Cortex of kidney (tissue), 1 donor: ENCODE measurements at places on chromosomes 6 and 20.

GRCh38 chr6:63636518-63637021, 968 bp downstream of the PHF3 start:
- DNase-seq: no peak

- DNase-seq: no peak
Measured at GRCh38 chr20:4972506-4973251, 28.6 kb downstream of the SLC23A2 start.

DNA sequence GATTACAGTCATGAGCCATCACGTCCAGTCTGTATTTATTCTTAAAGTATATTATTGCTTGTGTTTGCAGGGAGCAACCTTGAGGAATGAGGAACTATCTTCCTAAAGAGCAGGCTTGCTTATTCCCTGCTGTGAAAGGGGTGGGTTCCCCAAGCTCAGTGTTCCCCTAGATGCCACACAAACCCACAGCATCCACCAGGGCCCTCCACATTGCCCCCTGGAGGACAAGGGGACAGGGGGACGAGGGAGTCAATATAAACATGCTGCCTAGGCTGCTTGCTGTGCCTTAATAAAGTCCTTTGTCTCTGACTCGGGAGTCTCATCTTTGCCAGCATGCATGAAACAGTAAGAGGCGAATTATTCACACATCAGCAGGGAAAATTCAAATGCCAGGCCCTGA, 8.0 kb upstream of the IDH3B start:
- DNase-seq: no peak

DNA sequence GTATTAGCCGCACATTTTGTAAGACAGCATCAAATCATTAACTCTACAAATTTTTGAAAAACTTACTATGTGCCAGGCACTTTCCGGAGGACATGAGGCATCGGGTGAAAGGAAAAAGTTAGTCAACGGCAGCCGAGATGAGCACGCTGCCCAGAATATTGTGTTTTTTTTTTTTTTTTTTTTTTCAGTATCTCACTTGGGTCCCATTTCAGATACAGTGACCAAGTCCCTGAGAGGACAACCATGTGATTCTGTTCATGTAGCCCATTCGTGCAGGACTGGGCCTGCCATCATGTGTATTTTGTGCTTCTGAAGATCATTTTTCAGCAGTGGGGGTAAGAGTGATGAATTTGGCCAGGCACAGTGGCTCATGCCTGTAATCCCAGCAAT, 1.3 kb downstream of the SLA2 start:
- no peak for DNase-seq

DNA sequence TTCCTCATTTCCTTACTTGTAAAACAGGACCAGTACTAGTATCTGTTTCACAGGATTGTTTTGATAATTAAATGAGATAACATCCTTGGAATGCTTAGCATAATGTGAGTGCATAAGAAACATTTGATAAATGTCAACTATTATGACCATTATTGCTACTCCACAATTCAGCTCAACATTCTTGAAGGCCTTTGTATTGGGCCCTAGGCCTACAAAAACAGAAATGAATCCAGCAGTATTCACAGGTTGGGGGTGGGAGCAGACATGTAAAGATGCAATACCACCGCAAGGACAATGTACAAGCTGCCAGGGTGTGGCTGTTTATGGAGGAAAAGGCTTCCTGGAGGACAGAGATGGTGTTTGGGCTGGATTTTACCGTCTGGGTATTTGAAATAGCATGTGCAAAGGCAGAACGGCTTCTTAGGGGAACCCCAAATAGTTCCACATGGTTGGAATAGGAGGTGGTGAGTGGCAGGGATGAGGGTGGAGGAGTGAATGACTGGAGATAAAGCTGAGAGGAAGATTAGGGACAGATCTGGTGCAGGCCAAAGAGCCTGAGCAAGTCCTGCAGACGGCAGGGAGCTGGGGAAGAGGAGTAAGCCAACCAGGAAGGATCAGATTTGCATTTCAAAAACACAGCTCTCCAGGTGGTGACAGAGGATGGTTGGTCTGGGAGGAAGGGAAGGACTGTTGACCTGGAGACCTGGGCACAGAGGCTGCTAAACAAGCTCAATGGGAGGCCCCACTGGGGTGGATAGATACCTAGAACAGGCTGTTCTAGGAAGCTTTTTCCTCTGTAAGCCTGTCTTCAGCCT, 57.0 kb upstream of the EPB41L1 start:
- no peak for DNase-seq

DNA sequence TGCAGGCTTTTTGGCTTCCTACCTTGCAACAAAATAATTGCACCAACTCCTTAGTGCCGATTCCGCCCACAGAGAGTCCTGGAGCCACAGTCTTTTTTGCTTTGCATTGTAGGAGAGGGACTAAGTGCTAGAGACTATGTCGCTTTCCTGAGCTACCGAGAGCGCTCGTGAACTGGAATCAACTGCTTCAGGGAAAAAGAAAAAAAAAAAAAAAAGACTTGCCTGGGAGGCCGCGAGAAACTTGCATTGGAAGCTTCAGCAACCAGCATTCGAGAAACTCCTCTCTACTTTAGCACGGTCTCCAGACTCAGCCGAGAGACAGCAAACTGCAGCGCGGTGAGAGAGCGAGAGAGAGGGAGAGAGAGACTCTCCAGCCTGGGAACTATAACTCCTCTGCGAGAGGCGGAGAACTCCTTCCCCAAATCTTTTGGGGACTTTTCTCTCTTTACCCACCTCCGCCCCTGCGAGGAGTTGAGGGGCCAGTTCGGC, 420 bp downstream of the SOX4 start:
- no peak for DNase-seq

- DNase-seq: no peak
Measured at GRCh38 chr6:34964564-34964963, 75.5 kb downstream of the ANKS1A start.

GRCh38 chr6:169075915-169076654, 177.6 kb downstream of the THBS2 start:
- DNase-seq: no peak

- no peak for DNase-seq
Measured at GRCh38 chr6:159961528-159961927, 7.4 kb upstream of the IGF2R start.

- DNase-seq: no peak
Measured at GRCh38 chr6:106860940-106861339, 113.6 kb downstream of the CD24 start.

- no peak for DNase-seq
Measured at GRCh38 chr20:37346535-37347346, 801 bp downstream of the SRC start.

DNA sequence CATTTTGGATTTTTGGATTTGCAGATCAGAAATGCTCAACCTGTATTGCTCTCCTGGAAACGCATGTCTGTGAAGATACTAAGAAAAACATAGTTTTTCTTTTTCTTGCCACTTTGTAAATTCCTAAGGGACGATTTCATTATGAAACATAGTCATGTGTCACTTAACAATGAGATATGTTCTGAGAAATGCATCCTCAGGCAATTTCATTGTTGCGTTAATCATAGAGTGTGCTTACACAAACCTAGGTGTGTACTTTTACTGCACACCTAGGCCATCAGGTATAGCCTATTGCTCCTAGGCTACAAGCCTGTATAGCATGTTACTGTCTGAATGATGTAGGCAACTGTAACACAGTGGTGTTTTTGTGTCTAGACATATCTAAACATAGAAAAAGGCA, 13.4 kb upstream of the THEMIS start:
- DNase-seq: no peak

DNA sequence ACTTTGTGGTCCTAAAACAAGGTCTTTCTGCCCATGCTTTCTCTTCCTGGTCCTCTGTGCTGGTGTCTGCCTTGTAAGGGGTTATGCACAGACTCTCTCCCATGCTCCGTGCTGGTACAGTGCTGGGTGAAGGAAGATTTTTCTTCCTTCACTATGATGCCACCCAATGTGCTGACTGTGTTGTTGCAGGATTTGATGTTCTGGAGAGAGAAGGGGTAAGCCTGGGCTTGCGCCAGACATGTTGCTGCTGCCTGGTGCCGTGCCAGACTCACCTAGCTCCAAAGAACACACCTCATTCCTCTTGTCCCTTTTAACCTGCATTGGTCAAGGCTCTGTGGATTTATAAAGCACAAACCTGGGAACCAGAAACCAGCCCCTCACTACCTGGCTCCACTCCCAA, 28.4 kb upstream of the ARMH2 start:
- DNase-seq: no peak

GRCh38 chr20:32152421-32153155, 43.1 kb downstream of the TM9SF4 start:
- DNase-seq: no peak

GRCh38 chr20:47800623-47801022, 15.3 kb upstream of the SULF2 start:
- DNase-seq: no peak

GRCh38 chr6:163127587-163127986, 286.9 kb upstream of the QKI start:
- no peak for DNase-seq

DNA sequence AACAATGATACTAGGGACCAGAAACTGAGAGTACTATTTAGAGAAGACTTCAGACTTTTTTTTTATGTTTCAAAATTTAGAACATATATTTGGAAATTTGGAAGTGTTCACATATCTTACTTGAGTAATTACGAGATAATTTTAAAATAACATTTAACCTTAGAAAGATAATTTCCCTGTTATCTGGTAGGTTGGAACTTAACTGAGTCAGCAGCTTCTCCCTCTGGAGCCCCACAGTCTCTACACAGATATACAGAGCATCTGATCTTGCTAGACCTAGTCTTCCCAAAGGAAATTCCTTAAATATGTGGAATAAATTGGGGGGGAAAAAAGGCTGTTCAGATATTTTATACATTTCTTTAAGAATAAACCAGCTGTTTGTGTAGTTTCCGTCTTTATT, 48.6 kb downstream of the TSPYL4 start:
- no peak for DNase-seq

- no peak for DNase-seq
Measured at GRCh38 chr6:1363729-1364572, 25.4 kb upstream of the FOXF2 start.

- no peak for DNase-seq
Measured at GRCh38 chr6:34096814-34097213, 49.1 kb downstream of the GRM4 start.

DNA sequence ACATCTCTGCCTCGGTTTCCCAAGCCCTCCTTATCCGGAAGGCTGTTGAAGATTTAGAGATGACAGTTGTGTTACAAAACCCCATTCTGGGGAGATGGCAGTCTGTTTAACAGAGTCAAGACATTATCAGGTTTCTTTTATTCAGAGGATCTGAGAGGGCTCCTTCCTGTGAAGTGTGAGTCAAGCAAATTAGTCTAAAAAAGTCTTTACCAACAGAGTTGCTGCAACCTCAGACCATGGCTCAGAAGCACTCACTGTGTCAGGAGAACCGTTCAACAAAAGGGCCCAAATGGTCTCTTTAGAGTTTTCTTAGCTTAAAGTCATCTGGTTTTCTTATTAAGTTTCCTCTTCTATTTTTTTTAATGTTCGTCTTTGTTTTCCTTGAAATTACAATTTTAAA, 717.8 kb downstream of the EPM2A start:
- no peak for DNase-seq

DNA sequence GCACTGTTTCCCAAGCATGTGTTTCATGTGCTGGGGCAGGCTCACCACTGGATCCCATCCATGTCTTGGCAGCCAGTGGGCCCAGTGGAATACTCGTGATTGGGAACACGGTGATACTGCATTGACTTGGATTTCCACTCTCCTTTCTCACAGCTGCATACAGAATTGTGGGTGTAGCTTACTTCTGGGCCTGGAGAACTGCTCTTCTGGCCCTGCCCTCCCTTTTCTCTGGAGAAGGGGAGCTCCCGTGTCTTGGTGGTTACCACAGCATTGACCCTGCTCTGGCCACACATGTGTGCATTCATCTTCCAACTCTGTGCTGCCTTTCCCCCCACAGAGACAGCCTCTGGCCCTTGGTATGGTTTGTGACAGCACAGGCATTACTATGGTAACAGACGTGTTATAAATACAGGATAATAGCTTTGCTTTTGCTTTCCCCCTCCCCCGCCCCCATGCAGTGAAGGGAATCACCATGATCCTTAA, 21.6 kb downstream of the SOBP start:
- DNase-seq: no peak

DNA sequence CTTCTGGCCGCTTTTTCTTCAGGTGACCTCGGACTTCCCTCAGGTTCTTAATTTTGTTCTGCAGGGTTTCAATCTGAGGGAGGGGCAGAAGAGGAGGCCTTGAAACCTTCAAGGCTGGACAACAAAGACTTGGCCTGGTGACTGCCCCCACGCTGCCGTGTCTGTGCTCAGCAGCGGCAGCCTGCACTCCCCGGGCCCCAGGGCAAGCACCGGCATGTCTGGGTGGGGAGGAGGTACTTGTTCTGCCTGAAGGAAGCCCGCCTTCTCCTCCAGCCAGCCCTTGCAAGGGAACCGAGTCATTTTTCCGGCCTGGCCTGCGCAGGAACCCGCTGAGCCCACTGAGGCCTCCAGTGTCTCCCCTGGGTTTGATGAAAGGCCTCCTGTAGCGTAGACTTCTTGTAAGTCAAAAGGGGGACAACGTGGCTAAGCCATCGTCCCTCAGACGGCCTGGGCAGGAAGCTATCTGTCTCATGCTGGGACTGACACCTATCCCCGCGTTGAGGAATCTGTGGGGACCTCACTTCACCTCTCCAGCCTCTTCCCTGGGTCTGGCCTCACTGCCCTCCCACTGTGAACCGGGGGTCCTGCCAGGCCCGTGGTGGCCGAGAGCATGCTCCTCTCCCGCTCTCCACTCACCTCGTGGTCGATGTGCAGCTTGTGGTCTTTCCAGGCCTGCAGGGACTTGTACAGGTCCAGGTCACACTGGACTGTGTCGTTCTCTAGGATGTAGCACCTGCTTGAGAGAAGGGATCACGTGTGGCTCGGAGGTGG, 119.9 kb downstream of the SULF2 start:
- no peak for DNase-seq

- no peak for DNase-seq
Measured at GRCh38 chr6:105120570-105120969, 59.2 kb downstream of the POPDC3 start.

- no peak for DNase-seq
Measured at GRCh38 chr20:49880177-49880576, 35.2 kb downstream of the SPATA2 start.

DNA sequence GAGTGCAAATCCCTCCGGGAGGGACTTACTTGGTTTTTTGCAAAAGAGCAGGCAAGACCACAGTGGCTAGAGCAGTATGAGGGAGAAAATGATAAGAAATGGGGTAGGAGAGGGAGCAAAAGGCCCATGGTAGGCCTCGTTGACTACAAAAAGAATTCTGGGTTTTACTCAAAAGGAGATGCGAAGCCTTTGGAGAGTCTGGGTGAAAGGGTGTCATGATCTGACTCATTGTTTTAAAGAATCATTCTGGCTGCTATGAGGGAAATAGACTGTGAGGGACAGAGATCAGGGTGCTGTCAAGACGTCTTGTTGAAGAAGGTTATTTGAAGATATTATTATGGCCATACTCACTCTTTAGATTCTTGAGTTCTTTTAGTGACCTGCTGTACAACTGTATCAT, 13.0 kb downstream of the TBC1D32 start:
- DNase-seq: no peak
